Stimulated activated CD4-positive, alpha-beta T cell treated with anti-CD3 and anti-CD28 coated beads, Interleukin-1b, Interleukin-23, amount 100 ng/mL, for 1 hour (primary cell): ENCODE measurements at places on chromosomes 6 and 20.

DNA sequence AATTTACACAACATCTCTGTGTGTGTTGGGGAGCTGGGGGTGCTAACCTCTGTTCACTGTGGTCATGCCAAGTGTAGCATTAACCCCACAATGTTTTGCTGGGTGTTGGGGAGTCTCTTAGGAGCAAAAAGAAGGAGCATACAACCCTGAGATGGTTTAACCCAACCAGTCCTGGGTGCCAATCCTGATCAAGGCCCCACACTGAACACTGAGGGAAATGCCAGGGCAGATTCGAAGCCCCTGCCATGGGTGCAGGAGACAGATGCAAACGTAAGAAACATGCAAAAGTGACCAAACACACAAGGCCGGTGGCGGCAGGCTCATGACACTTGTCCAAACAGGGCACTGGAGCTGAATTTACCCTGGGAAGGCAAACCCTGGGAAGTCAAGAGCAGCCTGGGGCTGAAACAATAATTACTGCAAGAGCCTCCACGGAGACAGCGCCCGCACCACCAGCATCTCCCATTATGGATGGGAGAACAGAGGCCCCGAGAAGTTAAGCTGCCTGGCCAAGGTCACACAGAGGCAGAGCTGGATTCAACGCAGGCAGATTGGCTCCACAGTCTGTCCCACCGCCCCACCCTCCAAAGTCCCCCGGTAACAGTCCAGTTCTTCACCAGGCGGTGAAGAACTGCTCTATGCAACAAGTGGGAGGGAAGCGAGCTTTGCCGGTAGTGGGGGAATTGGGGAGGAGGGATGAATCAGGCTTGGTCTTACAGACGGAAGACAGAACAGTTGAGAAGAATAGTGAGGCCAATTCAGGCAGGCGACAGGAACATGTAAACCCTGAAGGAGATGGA lies 8.5 kb downstream of the ACSS1 start:
- DNase-seq: no peak

DNA sequence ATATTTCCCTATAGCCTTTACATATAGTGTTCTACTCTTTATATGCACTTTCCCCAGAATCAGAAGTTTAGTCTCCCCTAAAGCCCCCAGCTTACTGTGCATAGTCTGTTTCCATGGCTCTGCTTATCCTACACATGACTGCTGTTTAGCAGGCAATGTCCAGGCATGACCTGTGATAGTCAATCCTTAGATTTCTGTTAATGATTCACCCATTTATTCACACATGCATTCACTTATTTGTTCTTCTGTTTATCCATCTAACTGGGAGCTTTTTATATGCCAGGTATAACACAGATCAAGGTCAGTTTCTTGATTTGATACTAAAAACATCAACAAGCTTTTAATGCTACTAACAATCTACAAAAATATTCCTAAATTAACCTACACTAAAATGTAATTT lies 300.8 kb downstream of the PHF3 start:
- no peak for DNase-seq

DNA sequence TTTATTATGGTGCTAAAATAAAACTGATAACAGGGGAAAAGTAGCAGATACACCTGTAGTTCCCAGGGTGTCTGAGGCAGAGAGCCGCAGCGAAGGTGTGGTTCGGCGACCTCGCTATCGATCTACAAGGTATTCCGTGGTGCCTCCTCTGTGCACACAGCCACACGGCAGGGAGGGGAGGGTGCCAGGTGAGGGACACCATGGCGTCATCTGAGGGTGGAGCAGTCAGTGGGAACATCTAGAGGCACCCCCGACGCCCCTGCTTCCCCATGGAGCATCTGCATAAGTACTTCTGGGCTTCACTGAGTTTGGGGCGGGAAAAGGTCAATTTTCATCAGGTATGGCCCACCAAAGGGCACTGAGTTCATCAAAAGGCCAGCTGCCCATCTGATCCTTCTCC lies 243.3 kb downstream of the TAF4 start:
- no peak for DNase-seq

- no peak for DNase-seq
Measured at GRCh38 chr6:105301756-105302616, 100.9 kb downstream of the PREP start.

DNA sequence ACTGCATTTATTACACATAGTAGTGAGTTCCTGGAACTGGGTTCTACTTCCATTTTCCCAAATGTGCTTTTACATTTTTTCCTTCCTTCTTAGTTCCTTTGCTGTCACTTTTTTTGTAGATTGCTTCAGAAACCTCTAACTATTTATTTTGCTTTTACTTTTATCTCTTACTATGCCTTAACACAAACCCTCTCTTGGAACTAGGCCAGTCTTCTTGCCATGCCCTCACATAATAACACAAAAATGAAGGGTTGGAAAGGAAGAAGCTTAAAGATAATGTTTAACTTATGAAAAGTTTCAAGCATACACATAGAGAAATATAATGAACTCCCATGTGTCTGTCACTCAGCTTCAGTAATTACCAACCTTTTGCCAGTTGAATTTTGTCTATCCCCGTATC lies 27.1 kb downstream of the TOP1 start:
- no peak for DNase-seq

DNA sequence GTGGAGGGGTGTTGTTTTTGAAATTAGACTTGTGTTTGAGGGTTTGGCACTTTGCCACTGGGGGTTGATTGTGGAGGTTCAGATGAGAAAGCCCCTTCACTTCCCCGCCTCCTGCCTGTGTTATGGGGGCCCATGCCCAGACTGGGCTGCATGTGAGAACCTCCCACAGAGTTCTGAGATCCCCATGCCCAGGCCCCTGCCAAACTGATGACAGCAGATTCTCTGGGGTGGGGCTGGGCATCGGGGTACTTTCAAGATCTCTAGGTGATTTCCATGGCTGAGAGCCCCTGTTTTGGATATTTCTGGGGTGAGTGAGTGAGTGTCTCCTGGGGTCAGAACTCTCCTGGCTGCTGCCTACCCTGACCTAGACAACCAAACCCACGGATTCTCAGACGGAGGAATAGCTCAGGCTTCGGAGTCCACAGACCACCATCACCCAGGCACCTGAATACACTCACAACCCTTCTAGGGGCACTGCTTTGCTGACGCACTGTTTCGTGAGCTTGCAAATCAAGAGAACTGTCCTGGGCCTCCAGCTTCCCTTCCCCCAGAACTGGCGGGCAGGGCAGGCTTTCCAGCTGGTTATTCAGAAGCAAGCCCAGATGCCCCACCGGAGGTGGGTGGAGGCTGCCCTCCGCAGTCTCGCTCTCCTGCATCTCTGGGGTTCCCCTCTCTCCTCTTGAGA lies 6.3 kb downstream of the BCAS1 start:
- no peak for DNase-seq

- no peak for DNase-seq
Measured at GRCh38 chr20:41570557-41570956, 47.6 kb downstream of the CHD6 start.

DNA sequence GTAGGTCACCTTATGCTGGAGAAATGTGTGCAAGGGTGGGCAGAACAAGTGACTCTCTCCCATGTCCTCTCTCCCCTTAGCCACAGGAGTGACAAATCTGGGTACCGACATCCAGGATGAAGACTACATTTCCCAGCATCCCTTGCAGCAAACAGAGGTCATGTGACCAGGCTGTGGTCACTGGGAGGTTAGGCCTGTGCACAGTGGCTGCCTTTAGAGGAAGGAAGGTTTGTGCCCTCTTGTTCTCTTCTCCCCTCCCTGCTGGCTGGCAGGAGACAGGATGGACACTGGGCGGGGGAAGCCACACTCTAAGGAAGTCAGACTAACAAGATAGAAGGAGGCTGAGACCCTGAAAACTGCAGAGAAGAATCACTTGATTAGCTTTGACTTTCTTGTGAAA lies 360.2 kb downstream of the PREX1 start:
- no peak for DNase-seq

DNA sequence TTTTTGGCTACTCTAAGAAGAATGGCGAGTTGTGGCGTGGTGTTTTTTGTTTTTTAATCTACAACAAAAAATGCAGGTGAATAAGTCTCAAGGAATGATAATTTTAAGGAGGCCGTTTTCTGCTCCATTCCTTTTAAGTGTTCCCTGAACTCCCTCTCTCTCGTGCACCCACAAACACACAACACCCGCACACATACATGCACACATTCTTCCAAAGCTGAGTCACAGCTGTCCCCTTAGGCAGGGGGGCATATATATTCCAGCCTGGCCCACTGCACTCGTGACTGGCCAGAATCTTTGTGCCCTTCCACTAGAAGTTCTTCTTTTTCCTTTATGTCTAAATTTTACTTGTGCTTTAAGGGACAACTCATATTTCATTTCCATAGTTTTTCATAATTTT lies 405.7 kb downstream of the LMBRD1 start:
- DNase-seq: no peak

DNA sequence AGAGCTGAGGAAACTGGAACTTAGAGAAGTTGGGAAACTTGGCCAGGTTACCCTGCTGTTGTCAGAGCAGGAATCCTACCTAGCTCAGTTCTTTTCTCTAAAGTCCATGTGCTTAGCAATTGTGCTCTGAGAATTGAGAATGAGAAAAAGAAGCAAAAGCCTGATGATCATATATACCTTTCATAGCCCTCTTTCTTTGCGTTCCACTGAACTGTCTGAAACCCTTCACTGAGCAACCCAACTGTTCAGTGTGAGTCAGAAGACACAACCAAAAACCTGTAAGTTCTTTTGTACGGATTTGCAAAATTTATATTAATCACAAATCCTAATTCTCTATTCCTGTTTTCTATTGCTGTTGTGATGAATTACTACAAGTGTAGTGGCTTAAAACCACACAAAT lies 80.6 kb downstream of the PHF3 start:
- no peak for DNase-seq

DNA sequence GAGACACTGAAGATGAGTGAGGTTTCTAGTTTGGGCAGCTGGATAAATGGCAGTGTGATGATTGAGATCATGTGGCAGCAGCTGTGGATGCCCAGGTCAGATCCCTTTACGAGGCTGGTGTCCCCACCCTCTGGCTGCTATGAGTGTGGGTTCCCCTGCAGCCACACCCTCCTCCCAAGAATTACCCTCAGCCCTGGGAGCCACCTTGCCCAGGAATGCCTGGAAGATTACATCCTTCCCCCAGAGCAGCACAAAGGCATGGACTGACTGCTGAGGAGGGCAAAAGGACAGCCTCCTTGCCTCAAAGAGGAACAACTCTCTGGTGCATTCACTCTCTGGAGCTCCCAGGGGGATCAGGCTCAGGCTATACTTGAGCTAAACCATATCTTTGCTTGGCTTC lies 15.0 kb upstream of the PKHD1 start:
- no peak for DNase-seq

GRCh38 chr20:53387983-53388675 lies 205.5 kb downstream of the ZNF217 start:
- DNase-seq: no peak

GRCh38 chr6:12007887-12008286 lies 4.2 kb upstream of the HIVEP1 start:
- DNase-seq: no peak

DNA sequence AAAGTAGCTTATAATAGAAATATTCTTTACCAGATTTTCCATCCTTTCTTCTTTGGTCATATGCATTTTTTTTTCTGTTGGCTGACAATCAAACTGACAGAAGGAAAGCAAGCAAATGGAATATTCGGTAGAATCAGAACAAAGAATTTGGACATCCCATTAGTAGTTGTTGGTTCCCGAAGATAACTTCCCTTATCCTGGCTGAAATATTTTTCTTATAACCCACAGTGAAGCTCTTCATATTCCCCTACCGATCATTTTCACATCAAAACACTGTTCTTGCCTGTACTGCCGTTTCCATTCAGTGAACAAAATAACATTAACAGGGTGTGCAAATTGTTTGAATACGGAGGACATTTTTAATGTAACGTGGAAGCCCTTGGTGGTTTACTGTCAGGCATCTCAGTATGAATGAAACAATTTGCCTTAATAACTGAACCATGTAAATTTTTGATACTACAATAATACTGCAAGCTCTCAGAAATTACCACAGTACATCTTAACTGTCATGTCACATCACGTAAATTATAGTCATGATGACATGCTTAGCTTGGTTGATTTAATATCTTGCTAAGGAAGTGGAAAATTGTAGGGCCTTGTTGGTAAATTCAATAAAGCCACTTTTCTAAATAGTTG lies 311.5 kb downstream of the LAMA2 start:
- DNase-seq: no peak

DNA sequence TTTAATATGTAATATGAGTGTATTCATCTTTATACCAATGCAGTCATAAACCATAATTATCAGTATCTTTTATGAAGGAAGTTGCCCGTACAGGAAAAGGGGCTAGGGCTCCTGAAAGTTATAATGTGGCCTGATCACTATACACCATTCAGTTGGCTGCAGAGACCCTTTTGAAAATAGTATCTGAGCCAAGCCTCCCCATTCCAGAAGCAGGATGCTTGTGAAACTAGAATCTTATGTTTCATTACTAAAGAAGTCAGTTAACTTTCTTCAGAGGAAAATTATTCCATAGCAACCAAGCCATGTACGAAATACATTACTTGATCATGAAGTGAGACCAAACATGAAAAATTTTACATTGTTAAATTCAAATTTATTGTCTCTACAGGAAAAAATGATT lies 251.5 kb upstream of the TCF21 start:
- no peak for DNase-seq
